ENCODE measurements at places on chromosomes 7 and 10.

DNA sequence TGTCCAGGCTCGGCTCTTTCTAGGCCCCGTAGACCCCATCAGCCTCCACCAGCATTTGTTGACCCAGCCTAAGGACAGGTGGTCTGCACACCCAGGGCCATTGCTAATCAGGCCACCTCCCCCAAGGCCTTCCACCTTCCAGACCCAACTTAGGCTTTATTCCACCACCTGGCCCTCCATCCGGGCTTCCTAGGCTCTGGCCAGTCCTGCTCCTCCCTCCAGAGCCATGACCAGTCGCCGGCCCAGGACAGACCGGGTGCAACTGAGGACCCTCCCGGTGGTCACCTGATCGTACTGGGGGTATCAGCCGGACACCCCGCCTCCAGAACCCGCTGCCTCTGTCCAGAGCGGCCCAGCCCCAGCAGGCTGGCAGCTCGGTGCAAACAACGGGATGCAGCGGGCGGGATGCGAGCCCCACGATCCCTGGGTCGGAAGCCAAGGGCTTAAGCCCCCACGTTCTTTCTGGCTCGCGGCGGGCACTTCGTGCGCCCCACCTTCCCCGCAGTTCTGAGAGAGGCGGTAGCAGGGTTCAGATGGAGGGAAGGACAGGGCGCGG, 545 bp downstream of the NACAD start:
- no peak overlapping the region for H3K4me3 ChIP-seq
- H3K27me3 ChIP-seq, result peaks cover 22% of the 10 kb centered on the region
- peaks cover 9% of the 10 kb centered on the region for H3K4me1 ChIP-seq
- H3K36me3 ChIP-seq, result no peaks in the 10 kb centered on the region
- DNase-seq, result no peak
- no peak overlapping the region for H3K27ac ChIP-seq

DNA sequence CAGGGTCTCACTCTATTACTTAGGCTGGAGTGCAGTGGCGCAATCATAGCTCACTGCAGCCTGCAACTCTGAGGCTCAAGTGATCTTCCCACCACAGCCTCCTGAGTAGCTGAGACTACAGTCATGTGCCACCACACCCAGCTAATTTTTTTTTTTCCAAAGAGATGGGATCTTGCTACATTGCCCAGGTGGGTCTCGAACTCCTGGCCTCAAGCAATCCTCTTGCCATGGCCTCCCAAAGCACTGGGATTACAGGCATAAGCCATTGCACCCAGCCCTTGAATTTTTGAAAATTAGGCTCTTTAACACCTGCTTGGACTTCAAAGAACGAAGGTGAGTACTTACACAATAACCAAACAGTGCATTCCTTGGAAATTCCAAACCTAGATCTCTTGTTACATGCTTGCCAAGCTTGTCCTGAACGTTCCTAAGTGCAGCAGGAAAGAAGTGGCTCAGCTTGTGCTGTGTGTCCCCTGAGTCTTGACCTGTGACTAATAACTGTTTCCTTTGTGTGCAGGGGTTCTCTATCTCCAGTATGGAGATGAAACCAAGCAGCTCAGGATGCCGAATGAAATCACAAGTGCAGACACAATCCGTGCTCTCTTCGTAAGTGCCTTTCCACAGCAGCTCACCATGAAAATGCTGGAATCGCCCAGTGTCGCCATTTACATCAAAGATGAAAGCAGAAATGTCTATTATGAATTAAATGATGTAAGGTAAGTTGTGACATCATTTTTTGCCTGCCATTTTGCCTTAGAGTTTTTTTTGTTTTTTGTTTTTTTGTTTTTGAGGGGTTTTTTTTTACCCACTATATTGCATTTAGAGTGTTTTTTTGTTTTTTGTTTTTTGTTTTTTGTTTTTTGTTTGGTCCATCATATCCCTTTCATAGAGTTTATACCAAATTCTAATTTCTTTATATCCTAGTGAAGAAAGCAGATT, 223.8 kb downstream of the KIAA1217 start:
- H3K36me3 ChIP-seq, result no peaks in the 10 kb centered on the region
- no peaks in the 10 kb centered on the region for H3K4me1 ChIP-seq
- peaks cover 1% of the 10 kb centered on the region for H3K27me3 ChIP-seq
- DNase-seq, result no peak

- H3K4me3 ChIP-seq, result no peak overlapping the region
- H3K27me3 ChIP-seq, result peaks cover 8% of the 10 kb centered on the region
- H3K36me3 ChIP-seq, result no peaks in the 10 kb centered on the region
- H3K4me1 ChIP-seq, result peaks cover 6% of the 10 kb centered on the region
- no peak for DNase-seq
Observed at GRCh38 chr10:7813481-7813880, 4.8 kb upstream of the TAF3 start.

DNA sequence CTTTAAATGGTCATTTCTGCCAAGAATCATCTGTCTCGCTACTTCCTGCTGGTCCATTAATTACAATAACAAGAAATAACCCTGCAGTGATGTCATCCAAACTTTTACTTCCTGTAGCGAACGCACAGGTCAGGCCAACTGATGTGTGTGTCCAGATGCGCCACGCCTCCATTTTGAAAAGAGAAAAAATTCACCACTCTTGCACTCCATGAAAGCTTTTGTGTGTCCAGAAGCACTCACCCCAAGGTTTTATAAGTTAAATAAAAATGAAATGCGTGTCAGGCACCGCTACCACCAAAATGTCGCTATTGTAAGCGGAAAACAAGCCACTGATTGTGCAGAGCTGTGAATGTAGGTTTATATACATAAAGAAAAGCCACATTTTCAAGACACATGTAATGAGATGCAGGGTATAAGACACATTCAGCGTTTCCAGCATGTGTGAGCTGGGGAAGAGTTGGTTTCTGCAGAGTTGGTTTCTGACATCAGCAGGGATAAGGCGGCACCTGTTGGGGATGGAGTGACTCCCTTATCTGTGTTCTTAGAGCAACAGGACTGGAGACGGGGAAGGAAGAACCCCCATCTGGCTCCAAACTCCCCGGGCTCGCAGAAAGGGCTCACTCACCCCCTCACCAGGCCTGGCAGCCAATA, 83.3 kb downstream of the CTBP2 start:
- H3K4me3 ChIP-seq, result no peak overlapping the region
- H3K27me3 ChIP-seq, result peaks cover 7% of the 10 kb centered on the region
- no peak overlapping the region for H3K27ac ChIP-seq
- no peaks in the 10 kb centered on the region for H3K36me3 ChIP-seq
- H3K4me1 ChIP-seq, result no peaks in the 10 kb centered on the region

DNA sequence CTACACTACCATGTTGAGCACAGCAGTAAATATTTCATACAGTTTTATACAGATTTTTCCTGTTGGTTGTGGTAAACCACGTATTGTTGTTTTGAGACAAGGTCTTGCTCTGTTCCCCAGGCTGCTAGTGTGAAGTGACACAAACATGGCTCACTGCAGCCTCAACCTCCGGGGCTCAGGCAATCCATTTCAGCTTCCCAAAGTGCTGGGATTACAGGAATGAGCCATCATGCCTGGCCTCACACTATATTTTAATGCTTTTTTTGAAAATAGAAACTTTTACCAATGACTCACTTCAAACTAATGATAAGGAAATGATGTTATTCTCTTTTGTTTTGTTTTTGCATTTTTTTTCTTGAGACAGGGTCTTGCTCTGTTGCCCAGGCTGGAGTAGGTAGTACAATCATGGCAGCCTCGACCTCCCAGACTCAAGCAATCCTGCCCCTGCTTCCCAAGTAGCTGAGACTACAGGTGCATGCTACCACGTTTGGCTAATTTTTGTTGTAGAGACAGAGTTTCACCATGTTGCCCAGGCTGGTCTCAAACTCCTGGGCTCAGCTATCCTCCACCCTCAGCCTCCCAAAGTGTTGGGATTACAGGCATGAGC, 210.6 kb downstream of the TPST1 start:
- peaks cover 4% of the 10 kb centered on the region for H3K4me1 ChIP-seq
- H3K27me3 ChIP-seq, result no peaks in the 10 kb centered on the region
- H3K27ac ChIP-seq, result no peak overlapping the region
- no peaks in the 10 kb centered on the region for H3K36me3 ChIP-seq

DNA sequence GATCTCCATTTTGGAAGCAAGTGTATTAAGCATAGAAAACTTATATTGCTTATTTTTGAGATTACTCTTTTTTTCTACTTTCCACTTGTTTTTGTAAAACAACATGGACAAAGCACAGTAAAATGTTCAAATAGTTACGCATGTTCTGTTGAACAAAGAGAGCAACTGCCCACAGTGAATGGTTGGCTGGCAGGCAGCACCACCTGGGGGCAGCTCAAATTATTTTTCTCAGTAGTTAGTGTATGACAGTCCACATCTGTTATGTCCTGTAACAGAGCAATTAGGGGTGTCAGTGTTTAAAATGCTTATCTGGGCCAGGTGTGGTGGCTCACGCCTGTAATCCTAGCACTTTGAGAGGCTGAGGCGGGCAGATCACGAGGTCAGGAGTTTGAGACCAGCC, 46.1 kb upstream of the CACUL1 start:
- no peaks in the 10 kb centered on the region for H3K4me1 ChIP-seq
- H3K36me3 ChIP-seq, result no peaks in the 10 kb centered on the region
- H3K4me3 ChIP-seq, result no peak overlapping the region
- DNase-seq, result no peak
- H3K27ac ChIP-seq, result no peak overlapping the region

All from activated T-helper 2 cell treated with anti-CD3 and anti-CD28 coated beads, Interferon-gamma antibody, Interleukin-2, Interleukin-4, amounts not matched to agents 10 μg/mL and 5 μg/mL and 100 μg/mL, durations not matched to agents 14 hours and 24 hours and 36 hours (primary cell).